Neuronal stem cell (in vitro differentiated cells): ENCODE measurements at places on chromosomes 1 and 21.

- H3K27ac ChIP-seq, result no peak overlapping the region
- no peak overlapping the region for H3K4me3 ChIP-seq
- H3K36me3 ChIP-seq, result no peaks in the 10 kb centered on the region
- DNase-seq, result no peak
- H3K4me1 ChIP-seq, result no peaks in the 10 kb centered on the region
- no peaks in the 10 kb centered on the region for H3K27me3 ChIP-seq
Measured at GRCh38 chr1:217506878-217507277, 124.0 kb downstream of the GPATCH2 start.

DNA sequence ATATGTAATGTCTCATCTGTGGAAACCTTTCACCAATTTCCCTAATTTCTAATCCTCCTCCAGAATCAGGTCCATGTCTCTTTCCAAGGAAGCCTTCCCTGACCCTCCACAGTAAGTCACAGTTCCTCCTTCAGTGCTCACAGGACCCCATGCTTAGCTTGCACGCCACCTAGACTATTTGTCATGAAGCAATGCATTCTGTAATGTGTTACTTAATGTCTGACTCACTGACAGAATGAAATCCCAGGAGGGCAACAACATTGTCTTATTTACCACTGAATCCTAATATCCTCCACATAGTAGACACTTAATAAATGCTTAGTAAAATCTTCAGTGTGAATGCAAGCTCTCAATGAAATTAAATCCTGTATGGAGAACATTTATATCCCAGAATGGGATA, 245.9 kb upstream of the PLD5 start:
- H3K4me3 ChIP-seq, result no peak overlapping the region
- H3K27ac ChIP-seq, result no peak overlapping the region
- no peak for DNase-seq

DNA sequence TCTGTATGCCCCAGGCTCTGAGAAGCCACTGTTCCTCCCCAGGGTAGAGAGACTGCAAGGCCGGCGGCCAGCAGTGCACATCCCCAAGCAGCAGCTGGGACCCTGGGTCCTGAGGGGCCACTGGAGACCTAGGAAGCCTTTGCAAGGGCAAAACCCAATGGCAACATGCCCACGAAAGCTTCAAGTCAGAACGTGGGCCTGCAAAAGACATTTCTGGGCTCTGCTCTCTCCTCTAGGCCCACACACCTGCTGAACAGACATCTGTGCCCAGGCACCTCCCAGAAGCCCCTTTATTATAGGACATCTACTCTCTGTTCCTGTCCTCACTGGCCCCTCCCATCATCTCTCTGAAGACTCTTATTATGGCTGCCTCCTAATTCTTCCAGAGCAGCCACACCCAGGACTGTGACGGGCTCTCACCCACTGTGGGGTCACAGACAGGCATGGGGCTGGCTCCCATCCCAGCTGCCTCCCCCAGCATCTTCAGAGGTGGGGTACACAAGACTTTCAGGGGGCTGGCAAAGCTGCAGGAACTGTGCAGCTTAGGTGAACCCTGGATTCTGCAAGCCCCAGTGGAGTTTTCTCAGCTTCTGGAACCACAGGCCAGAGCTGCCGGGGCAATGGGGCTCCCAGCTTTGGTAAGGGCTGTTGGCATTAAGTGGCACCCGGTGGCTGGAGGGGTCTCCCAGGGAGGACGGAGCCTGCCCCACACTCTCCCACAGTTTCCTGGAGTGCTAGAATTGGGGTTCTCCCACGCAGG, 12.6 kb downstream of the TRIM11 start:
- peaks cover 3% of the 10 kb centered on the region for H3K4me1 ChIP-seq
- peaks cover 72% of the 10 kb centered on the region for H3K36me3 ChIP-seq
- no peaks in the 10 kb centered on the region for H3K27me3 ChIP-seq
- no peak overlapping the region for H3K4me3 ChIP-seq

GRCh38 chr21:42266971-42267556, 48.1 kb downstream of the ABCG1 start:
- H3K4me3 ChIP-seq, result no peak overlapping the region
- DNase-seq, result no peak
- no peaks in the 10 kb centered on the region for H3K27me3 ChIP-seq

DNA sequence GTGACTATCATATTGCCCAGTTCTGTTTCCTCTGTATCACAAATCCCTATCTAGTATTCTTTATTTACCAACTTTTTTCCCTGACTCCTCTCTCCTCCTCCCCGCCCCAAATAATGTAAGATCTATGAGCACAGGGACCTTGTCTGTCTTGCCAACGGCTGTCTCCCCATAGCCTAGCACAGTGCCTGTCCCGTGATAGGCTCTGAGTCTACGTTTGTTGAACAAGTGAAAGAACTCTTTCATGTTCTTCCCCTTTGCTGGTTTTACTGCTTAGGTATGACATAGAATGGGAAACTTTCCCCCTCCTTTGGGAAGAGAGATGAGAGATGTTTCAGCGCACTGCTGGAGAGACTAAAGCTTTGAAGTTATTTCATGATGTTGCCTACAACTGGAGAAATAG, 367.0 kb downstream of the PRDM2 start:
- DNase-seq, result no peak
- H3K4me3 ChIP-seq, result no peak overlapping the region
- no peaks in the 10 kb centered on the region for H3K4me1 ChIP-seq
